Activated naive CD4-positive, alpha-beta T cell treated with anti-CD3 and anti-CD28 coated beads for 36 hours (primary cell): ENCODE measurements at places on chromosomes 3 and 15.
A peak's percentile ranks its signal among the peaks of the same experiment; 100 is the strongest.

- no peak for DNase-seq
Observed at GRCh38 chr3:143685491-143685890, 162.8 kb downstream of the SLC9A9 start.

DNA sequence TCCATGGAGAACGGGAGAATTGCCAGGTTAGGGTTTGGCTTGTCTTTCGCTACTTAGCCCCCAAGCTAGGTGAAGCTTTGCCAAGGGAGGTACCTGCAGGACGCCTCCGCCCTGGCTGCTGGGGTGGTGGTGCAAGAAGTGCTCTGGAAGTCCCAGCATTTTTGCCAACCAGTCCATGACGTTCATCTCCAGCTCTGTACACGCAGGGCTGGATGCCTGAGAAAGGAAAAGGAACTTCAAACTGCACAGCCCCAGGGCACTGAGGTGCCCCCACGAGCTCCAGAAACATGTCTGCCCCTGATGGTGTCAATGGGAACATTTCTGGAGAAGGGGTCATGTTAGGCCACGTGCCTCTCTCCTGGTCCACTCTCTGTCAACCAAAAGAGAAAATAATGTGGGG is 8.2 kb downstream of the HDC start:
- DNase-seq: no peak

- DNase-seq: peak; percentile 70
Observed at GRCh38 chr3:42535981-42536784, 33.7 kb downstream of the VIPR1 start.

- DNase-seq: no peak
Observed at GRCh38 chr15:50333229-50333628, 21.8 kb downstream of the GABPB1 start.

- DNase-seq: no peak
Observed at GRCh38 chr3:162443376-162443775, 946.8 kb downstream of the OTOL1 start.

DNA sequence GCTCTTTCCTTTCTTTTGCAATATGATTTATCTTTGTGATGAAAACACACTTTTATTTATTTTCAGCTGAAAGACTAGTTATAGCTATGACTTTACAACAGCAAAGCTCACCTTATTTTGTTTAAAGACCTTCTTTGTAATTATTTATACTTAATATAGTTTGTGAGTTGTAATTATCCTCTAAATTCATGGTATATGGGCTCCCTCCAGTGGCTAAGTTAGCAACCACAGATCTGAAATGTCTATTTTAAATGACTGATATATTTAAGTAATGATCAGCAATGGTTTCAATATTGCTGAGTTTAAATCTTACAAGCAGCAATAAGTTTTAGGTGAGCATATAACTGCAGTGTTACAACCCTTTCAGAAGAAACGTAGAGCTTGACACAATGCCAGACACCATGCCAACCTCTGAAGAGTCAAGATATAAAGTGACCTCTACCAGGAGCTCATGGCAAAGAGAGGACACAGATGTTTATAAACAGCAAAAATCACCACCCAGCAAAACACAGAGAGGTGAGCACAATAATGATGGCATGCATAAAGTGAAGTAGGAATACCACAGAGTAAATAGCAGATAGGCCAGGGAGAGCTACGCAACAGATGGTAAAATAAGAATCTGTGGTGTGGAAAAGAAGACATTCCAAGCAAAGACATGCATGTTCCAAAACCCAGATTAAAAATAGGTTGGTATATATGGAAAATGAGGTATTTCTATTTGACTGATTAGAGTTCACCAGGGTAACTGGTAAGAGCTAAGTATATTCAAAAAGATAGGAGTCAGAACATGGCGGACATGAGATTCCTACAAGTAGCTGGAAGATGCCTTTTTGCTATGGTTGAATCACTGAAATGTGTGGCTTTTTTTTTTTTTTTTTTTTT is 143.7 kb upstream of the ZNF385D start:
- DNase-seq: no peak

GRCh38 chr15:84789762-84790161 is 27.4 kb upstream of the ALPK3 start:
- DNase-seq: no peak

- DNase-seq: no peak
Observed at GRCh38 chr3:53798144-53798543, 48.1 kb downstream of the CHDH start.

DNA sequence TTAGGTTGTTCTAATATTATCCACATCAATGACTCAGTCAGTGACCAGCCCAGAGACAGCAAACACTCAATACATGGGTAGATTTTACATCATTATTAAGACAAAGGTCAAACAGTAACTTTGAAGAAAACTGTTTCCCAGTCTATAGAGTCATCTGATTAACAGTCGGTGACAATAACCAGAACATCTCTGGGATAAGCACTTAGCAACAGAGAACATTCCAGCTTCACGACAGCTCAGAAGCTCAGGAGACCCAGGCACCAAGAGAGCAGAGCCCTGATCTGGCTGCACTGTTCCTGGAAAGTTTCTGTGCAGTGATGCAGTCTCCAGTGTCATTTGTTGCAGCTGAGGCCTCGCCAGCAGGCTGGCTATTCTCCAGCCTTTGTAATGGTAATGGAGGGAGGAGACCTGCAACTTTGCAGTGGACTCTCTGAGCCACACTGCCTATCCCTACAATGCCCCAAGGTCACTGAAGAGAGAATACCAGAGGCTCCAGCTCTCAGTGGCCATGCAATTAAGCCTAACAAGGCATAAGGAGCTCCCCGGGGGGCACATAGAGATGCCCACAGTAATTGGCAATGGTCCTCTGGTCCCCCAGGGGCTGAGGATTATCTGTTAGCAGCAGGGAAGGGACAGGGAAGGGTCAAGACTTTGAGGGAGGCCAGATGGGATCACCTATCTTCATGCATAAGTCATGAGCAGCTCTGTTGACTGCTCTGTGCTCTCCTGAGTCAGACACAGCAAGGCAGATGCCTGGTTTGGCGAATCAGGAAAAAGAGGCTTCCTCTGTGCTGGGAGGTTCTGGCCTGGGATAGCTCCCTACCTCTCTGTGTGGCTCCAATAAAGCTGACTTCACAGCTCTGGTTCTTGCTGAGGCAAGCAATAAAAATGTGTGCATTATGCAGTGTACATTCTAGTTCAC is 163.6 kb downstream of the CTNNB1 start:
- DNase-seq: no peak

GRCh38 chr15:80264031-80264430 is 12.0 kb upstream of the CTXND1 start:
- DNase-seq: no peak

- no peak for DNase-seq
Observed at GRCh38 chr15:98277602-98278001, 317.1 kb downstream of the ARRDC4 start.

- peak; percentile 19 for DNase-seq
Observed at GRCh38 chr3:153289334-153289808, 127.3 kb downstream of the RAP2B start.

DNA sequence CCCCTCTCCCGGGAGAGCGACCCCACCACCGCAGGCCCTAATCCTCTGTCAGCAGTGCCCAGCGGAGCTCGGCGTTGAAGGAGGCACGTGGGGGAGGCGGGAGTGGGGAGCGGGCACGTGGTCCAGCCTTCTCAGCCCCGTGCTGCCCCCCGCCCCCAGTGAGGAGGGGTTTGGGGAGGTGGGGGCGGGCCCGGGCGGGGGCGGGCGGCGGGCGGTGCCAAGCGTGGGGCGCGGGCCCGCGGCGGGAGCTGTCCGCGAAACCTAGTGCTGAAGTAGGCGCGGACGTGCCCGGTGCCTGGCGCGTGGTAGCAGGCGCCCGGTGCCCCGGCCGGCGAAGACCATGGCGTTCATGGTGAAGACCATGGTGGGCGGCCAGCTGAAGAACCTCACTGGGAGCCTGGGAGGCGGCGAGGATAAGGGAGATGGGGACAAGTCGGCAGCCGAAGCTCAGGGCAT is at the start of gene CPLX3:
TSS of gene CPLX3 (plus strand) at position 264 of the 456 bp plus-strand sequence. CDS start at position 341, 77 bp downstream.
- peak; percentile 53 for DNase-seq

- DNase-seq: no peak
Observed at GRCh38 chr15:29920515-29920914, 98.2 kb upstream of the TJP1 start.

DNA sequence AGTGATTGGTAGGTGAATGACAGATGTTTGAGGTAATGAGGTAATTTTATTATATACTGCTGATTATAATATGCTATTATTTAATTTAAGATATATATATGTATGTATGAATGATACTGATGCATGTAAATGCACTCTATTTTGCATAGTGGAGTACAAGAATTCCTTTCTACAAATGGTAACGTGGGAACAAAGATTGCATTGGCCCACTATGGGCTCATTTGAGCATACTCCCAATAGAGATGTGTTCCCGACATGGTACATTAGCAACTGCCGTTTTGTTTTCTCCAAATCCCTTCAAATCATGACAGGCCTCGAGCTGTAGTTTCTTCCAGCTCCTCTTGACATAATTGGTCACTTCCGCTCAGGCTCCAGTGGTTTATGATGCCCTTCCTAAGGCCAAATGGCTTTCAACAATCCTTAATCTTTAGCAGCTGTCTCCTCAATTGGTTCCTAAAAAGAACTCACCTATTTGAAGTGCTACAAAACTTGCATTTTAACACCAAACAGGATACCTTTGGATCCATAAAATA is 266.1 kb downstream of the ADAMTSL3 start:
- DNase-seq: no peak

GRCh38 chr15:76979331-76979925 is 15.5 kb upstream of the PSTPIP1 start:
- no peak for DNase-seq
